ENCODE measurements at places on chromosomes 2 and 18.

DNA sequence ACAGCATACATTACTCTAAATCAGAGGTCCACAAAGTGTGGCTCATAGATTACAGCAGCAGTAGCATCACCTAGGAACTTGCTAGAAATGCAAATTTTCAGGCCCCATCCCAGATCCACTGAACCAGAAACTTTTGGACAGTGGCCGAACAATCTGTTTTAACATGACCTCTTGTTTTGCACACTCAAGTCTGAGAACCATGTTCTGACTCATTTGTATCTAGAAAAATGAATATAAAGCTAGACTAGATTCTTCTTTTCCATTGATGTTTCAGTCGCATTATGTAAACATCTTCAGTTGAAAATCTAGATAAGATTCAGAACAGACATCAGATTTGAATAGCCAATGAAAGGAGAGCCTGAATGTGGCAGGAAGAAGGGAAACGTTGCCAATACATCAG lies 608.8 kb downstream of the LRP1B start:
- DNase-seq = no peak

- no peak for DNase-seq
These were observed 69.0 kb upstream of the DSG1 start for GRCh38 chr18:31248783-31249521.

- no peak for DNase-seq
These were observed 111.3 kb downstream of the NCKAP5 start for GRCh38 chr2:133456971-133457370.

DNA sequence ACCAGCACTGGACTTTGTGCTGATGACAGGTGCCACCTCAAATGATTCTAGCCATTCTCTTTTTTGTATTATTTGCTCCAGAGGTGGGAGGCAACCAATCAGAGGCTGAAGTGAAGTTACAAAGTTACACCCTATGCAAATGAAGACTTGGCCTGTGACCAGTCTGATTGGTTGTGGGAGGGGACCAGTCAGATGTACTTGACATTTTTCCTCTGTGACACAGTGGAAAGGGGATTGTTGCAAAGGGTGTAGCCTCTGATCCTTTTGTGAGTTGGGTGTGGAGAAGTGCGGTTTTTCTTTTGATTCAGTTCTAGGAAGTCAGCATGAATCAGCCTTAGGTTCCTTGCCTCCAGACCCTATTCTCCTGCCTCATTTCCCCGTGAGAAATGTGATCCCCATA lies 244.0 kb downstream of the ARL6IP6 start:
- DNase-seq = no peak

GRCh38 chr18:49618742-49619681 lies 57.2 kb downstream of the LIPG start:
- no peak for DNase-seq

- DNase-seq = no peak
These were observed 24.8 kb upstream of the FOSL2 start for GRCh38 chr2:28367667-28368356.

DNA sequence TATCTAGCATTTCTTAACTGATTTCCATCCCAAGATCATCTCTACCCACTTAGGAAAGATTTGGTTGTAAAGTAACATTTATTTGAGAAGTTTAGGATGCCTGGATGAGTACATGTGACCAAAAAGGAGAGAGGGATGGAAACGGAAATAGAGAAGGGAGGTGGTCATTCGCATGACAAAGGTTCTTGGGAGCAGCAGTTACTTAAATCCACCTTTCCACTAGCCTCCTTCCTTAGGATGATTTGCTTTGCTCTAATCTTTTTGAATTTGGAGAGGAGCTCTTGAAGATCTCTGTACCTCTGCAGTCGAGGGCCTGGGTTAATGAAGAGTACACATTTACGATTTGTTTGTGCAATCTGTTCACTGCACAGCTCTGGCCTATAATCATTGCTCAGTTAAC lies 623.5 kb downstream of the EPHA4 start:
- DNase-seq = no peak

GRCh38 chr2:130393318-130393910 lies 37.6 kb downstream of the PTPN18 start:
- DNase-seq = no peak

DNA sequence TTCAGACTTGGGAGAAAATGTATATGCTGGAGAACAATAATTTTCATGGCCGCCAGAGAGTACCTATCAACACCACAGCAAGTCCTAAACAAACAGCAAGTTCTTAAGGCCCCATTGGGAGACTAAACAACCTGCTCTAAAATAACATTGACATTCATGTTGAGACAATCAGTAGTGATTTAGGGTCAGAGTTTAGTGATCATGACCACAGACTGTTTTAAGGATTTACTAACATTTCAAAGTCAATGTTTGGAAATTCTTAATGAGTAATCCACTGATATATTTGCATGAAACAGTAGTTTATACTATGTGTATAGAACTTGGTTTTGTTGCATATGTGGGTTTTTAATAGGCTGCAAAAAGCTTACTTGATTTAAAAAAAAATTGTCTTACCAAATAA lies 34.7 kb downstream of the RASGRP3 start:
- no peak for DNase-seq

- DNase-seq = peak; percentile 20
These were observed 818 bp downstream of the ITGB1BP1 start for GRCh38 chr2:9422321-9423099.

- no peak for DNase-seq
These were observed 38.5 kb downstream of the HPCAL1 start for GRCh38 chr2:10341193-10341592.

DNA sequence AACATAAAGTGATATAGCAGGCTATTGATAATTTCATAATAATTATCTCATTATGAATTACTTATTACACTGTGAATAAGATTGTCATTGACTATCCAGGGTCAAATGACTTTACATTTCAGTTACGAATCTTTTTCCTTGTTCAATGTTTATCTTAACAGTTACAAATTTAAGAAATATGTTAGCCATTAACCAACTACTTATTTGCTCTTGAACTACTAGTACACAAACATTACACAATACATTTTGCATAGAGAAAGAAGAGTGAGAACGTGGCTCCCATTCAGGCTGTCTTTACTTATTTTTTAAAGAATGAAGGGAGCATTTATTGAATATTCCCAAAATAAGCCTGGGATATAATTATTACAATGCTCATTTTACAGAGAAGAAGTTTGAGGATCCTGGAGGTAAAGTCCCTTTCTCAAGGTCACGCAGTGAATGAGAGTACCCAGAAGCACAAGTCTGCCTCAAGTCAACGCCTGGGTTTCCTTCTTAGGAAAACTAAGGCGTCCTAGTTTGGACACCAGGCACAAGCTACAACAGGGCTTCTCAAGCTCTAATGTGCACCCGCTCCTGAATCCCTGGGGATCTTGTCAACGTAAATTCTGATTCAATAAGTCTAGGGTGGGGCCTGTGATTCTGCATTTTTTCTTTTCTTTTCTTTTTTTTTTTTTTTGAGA lies 164.2 kb downstream of the FIGN start:
- no peak for DNase-seq

GRCh38 chr2:225270861-225271260 lies 128.6 kb upstream of the NYAP2 start:
- no peak for DNase-seq

DNA sequence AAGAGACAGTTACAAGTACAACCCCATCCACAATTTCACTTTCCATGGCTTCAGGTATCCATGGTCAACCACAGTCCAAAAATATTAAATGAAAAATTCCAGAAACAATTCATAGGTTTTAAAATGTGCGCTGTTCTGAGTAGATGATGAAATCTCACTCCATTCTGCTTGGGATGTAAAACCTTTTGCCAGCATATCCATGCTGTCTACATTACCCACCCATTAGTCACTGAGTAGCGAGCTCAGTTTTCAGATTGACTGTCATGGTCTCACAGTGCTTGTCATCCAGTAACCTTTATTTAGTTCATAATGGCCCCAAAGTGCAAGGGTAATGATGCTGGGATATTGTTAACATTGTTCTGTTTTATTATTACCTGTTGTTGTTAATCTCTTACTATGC lies 40.5 kb downstream of the SMAD4 start:
- DNase-seq = no peak

GRCh38 chr2:80164375-80164774 lies 140.2 kb downstream of the LRRTM1 start:
- no peak for DNase-seq
